ENCODE measurements at places on chromosomes 6 and 20.

- DNase-seq: no peak
Measured at GRCh38 chr6:1468126-1468525, 78.8 kb downstream of the FOXF2 start.

- DNase-seq: no peak
Measured at GRCh38 chr6:116412270-116412669, 41.5 kb downstream of the DSE start.

- DNase-seq: no peak
Measured at GRCh38 chr6:81834141-81834681, 81.7 kb upstream of the TENT5A start.

DNA sequence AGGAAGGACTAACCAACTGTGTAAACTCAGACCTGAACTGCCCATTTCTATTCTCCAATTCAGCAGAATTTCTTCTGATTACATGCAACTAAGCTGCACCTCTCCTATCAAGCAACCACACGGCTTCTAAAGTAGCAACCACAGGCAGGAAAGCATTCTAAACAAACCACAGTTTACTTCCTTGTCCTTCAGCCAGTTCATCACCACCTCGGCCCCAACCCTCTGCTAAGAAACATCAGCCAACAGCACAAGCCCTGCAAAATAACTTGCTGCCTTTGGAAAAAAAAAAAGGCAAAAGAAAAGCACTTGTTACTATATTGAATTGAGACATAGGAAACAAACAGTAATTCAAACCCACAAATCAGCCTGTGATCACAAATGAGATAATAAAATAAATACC lies 140.3 kb downstream of the NFATC2 start:
- DNase-seq: peak; percentile 72

Measured in activated CD4-positive, alpha-beta memory T cell treated with anti-CD3 and anti-CD28 coated beads, Interleukin-2, amount 10 ng/mL, durations not matched to agents 7 days and 5 days (primary cell).